NCI-H460 (cell line): ENCODE measurements at places on chromosomes 16 and 17.

DNA sequence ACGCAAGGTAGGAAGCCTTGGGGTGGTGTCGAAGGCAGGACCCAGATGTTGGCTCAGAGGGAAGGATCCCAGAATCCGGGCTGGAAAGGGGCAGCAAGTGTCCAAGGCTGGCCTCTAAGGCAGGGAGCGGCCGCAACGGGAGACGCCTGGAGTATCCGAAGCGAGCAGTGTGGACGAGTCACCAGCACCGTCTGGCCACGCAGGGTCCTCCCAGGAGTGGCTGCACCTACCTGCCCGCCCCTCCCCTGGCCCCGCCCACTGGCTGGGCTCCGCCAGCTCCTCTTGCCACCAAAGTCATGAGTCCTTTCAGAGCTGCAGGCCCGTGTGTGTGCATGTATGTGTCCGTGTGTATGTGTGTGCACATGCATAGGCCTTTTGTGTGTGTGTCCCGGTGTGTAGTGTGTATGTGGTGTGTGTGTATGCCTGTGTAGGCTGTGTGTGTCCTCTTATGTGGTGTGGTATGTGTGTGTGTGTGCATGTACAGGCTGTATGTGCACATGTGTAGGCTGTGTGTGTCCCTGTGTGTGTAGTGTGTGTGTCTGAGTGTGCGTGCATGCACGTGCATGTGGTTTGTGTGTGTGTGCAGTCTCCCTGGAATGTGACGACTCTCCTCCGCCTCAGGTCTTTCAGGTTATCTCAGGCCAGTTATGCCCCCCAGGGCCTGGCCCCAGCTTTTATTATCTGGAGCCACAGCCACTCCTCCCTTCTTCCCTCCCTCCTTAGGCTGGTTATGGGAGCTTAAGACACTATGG lies at the start of gene PRSS8:
Gene PRSS8 (minus strand): TSS at position 193 of the 752 bp plus-strand sequence. CDS start 229 bp downstream, outside the sequence.
- DNase-seq = no peak

DNA sequence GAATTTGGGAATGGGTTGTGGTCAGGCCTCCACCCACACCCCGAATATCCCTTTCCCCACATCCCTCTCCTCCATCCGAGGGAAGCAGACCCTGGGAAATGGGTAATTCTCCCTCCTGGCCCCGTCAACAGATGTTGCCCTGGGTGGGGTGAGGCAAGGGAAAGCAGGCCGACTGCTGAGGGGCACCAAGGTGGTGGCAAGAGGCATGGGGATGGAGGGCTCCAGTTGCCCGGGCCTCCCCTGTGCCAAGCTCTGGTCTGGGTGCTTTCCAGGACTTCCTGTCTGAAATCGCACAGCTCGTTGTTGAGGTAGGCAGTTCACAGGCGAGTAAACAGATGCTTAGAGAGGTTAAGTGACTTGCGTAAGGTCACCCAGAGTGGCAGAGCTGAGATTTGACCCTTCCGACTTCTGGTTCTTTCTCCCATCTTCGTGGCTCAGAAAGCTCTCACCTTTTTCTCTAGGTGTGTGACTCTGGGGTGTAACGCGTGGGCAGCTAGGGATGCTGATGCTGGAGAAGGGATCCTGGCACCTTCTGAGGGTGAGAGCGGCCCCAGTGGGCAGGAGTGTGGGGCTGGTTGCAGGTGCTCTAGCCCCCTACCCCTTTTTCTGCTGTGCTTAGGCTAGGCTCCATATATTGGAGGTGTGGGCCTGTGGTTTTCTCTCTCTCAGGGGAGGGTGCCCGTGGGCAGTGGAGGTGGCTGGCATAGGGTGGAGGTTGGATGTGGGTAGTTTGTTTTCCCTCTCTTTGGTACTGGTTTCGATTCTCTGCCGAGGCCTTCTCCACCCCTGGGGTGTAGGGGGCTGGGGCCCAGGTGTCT lies 17.2 kb downstream of the RARA start:
- DNase-seq = no peak

GRCh38 chr17:61756561-61756960 lies 106.8 kb downstream of the BRIP1 start:
- DNase-seq = no peak

- DNase-seq = no peak
Observed at GRCh38 chr16:88539261-88539651, 30.9 kb upstream of the ZC3H18 start.

- DNase-seq = no peak
Observed at GRCh38 chr17:16511593-16511992, 19.6 kb upstream of the LRRC75A start.

DNA sequence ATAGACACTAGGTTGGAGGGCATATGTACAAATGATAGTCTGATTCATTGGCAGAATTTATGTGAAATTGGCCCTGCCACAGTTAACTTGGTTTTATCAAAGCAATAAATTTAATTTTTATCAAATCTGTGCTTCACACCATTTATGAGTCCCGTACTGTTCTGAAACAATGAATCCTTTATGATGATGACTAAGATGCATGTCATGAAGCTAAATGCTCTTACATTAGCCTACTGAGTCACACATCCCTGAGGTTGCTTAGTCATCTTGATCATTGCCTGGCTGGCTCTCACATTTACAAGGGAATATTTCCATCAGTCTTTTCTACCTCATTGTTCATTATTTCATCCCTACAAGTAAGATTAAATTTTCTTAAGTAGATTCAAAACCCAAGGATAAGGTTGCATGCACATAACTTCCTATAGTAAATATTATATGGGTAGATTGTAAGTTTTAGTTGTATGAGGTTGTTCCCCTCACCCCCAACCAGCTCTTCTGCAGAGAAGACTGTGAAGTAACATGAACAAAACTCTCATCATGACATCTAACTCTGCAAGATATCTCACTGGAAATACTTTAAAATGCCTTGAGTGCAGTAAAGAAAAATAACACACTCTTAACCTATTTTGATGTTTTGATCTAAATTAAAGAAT lies 170.7 kb downstream of the CYB561 start:
- peak; percentile 95 for DNase-seq

DNA sequence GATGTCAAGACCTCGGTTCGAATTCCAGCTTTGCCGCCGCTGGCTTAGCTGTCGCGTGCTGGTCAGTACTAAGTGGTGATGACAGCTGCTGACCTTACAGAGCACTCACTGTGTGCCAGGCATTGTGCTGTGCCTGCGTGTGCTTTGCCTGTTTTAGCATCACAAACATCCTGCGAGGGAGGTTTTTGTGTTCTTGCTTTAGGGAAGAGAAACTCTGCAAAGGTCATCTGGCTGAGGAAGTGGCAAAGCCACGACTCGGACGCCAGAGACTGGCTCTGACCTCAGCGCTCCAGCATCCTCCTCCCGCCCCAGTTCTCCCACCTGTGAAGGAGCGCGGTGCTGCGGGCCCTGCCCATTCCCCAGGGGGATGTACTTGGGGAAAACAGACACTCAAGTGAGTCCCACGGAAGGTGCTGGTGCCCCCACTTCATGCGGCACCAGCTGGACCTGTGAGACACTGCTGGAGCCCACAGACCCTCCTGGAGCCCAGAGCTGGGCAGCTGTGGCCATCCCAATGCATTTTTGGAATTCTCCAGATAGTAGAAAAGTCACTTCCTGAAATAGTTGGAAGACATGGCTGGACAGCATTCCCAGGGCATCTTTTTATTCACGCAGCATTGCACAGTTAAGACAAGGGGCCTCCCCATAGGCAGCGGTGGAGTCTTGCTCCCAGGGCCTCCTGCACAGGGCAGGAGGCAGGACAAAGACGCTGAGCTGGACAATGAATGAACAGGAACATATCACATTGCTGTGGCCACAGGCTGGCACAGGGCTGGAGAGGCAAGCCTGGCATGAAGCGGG lies 20.0 kb upstream of the HERPUD1 start:
- no peak for DNase-seq

GRCh38 chr17:28723159-28723835 lies 2.7 kb downstream of the TLCD1 start:
- no peak for DNase-seq

DNA sequence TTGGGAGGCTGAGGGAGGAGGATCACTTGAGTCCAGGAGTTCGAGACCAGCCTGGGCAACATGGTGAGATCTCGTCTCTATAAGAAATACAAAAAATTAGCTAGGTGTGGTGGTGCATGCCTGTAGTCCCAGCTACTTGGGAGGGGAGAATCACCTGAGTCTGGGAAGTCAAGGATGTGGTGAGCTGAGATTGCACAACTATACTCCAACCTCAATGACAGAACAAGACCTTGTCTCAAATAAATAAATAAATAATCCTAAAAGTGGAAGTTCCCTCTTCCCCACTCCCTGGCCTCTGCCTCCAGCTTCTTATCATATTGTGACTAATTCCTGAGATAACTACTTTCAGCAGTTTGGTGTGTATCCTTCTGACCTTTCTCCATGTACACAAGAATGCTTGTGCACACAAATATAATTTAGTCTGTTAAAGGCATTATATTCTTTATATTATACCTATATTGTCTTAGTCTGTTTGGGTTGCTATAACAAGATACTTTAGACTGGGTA lies 23.5 kb upstream of the DNAJA2 start:
- no peak for DNase-seq

- no peak for DNase-seq
Observed at GRCh38 chr17:63439687-63440086, 6.4 kb downstream of the CYB561 start.

- DNase-seq = peak; percentile 56
Observed at GRCh38 chr17:68613739-68614298, 12.7 kb upstream of the FAM20A start.

DNA sequence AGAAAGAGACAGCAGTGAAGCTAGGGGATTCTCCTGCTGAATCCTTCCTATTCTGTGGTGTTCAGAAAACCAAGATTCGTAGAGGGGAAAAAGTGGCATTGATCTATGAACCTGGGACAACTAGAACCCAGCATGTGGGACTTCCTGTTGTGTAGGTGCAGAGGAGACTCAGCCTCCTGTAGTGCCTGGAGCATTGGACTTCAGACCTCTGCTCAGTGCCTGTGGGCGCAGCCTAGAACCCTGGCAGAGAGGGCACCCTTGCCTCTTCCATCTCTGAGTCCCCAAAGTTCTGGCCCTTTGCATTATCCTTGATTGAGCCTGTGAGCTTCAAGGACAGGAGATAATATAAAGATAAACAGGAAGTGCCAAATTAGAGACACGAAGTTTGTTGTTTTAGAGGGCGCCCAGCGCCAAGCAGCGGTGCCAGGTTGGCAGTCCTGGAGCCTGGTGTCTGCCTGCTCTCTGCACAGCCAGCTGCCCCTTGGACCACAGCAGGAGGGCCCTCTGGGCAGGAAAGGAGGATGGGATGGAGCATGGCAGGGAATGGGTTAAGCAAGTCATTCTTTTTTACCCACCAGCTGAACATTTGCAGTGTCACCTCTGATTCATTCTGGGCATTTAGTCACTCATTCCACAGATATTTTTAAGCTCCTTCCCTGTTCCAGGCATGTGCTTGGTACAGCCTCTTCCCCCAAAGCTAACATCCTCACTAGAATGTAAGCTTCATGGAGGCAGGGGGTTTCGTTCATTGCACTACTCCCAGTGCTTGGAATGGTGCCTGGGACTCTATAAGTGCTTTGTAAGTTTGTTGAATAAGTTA lies 11.9 kb upstream of the SP6 start:
- peak; percentile 33 for DNase-seq

- no peak for DNase-seq
Observed at GRCh38 chr17:61209106-61209439, 190.6 kb upstream of the TBX2 start.
